ENCODE measurements at places on chromosomes 2 and 18. TPM values are rescaled to one million over a fixed set of nuclear protein-coding genes. Genes with fewer than 3 reads are reported as not detected.

DNA sequence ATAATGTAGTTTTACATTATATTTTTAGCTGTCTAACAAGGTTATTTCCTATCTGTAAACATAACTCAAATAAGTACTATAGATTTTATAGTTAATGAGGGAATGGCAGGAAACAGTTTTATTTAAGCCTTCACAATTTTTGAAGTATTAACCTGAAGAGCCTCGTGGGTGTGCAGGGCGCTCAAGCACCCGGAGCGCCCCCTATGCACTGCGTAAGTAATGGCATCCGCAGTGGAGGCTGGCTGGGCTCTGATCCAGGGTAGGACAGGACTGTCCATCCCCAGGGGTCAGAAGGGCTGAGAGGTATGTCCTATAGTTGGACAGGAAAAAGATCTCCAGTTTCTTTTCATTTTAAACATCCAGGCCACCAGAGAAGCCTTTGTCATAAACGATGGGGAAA lies 8.2 kb upstream of the GBX2 start:
- DNase-seq, result no peak

- DNase-seq, result no peak
Observed at GRCh38 chr2:162007447-162008040, 66.5 kb downstream of the DPP4 start.

- peak; percentile 57 for DNase-seq
Observed at GRCh38 chr2:227472265-227473121, 537 bp downstream of the AGFG1 start.

DNA sequence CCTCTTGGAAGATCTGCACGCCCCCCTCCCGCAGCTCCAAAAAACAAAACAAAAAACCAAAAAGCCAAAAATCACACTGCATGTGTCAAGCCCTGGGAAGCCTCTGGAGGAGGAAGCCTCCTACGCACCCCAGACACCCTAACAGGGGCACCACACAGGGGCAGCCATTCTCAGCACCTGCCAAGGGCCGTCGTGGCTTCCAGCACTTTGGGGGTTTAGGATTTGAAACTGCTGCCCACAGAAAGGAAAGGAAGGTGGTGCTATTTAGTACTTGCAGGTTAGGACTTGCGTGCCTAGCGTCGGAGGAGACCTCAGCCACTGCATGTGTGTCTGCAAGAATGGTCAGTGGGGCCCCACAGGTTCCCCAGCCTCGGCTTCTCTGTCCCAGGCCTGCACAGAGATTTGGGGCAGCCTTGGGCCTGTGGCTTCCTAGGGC lies 419 bp upstream of the GPR55 start:
- no peak for DNase-seq

- DNase-seq, result no peak
Observed at GRCh38 chr2:50680646-50681045, 351.3 kb downstream of the NRXN1 start.

- DNase-seq, result no peak
Observed at GRCh38 chr2:36445185-36445866, 89.7 kb downstream of the CRIM1 start.

DNA sequence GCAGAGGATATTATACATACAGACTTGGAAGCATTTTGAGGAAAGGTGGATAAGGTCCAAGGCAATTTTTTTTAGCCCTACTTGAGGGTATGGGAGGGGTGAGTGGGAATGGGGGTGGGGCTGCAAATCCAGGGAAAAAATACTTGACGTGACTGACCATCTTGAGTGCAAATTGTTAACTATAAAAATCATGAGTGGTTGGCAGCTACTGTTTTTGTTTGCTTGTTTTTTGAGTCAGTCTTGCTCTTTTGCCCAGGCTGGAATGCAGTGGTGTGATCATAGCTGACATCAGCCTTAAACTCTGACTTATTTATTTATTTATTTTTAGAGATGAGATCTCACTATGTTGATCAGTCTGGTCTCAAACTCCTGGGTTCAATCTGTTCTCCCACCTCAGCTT lies 458.8 kb downstream of the PIK3C3 start:
- DNase-seq, result no peak

- no peak for DNase-seq
Observed at GRCh38 chr2:148993351-148993750, 45.1 kb upstream of the LYPD6B start.

CDK5R2 gene
- total RNA-seq, result not detected

CRYGC gene
- not detected for total RNA-seq
